ENCODE measurements at places on chromosomes 16 and 17.

GRCh38 chr17:19013806-19014627 lies 9.5 kb upstream of the FAM83G start:
- no peak overlapping the region for H3K27ac ChIP-seq
- H3K4me3 ChIP-seq = no peak overlapping the region
- H3K36me3 ChIP-seq = peaks cover 4% of the 10 kb centered on the region
- DNase-seq = no peak
- H3K27me3 ChIP-seq = peaks cover 27% of the 10 kb centered on the region
- peaks cover 5% of the 10 kb centered on the region for H3K4me1 ChIP-seq

- peaks cover 19% of the 10 kb centered on the region for H3K36me3 ChIP-seq
- DNase-seq = no peak
- H3K27ac ChIP-seq = no peak overlapping the region
- no peaks in the 10 kb centered on the region for H3K27me3 ChIP-seq
- peaks cover 5% of the 10 kb centered on the region for H3K4me1 ChIP-seq
Observed at GRCh38 chr17:63290784-63291183, 155.3 kb downstream of the CYB561 start.

DNA sequence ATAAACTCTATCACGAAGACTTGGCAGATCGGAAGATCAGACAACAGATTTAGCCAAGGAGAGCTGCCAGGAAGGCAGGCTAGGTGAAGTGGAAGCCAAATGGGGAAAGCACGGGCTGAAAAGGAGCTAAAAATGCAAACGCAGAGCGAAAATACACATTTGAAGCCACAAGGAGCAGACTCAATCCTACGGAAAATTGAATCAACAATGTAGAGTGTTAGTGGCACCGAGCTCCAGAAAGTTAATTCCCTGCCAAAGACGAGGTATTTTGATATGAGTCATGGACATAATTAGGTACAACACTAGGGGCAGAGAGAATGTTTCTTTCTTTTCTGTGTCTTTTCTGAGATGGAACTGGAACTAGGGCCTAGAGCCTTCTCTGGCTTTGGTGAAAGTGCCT lies 20.7 kb downstream of the GSG1L start:
- peaks cover 2% of the 10 kb centered on the region for H3K4me1 ChIP-seq
- no peaks in the 10 kb centered on the region for H3K36me3 ChIP-seq
- no peak overlapping the region for H3K27ac ChIP-seq
- no peaks in the 10 kb centered on the region for H3K27me3 ChIP-seq
- no peak overlapping the region for H3K4me3 ChIP-seq

GRCh38 chr17:29713626-29714025 lies 90.9 kb upstream of the CORO6 start:
- H3K4me3 ChIP-seq = peak overlapping the region; percentile 11
- peaks cover 50% of the 10 kb centered on the region for H3K4me1 ChIP-seq
- H3K27me3 ChIP-seq = peaks cover 5% of the 10 kb centered on the region
- DNase-seq = no peak

DNA sequence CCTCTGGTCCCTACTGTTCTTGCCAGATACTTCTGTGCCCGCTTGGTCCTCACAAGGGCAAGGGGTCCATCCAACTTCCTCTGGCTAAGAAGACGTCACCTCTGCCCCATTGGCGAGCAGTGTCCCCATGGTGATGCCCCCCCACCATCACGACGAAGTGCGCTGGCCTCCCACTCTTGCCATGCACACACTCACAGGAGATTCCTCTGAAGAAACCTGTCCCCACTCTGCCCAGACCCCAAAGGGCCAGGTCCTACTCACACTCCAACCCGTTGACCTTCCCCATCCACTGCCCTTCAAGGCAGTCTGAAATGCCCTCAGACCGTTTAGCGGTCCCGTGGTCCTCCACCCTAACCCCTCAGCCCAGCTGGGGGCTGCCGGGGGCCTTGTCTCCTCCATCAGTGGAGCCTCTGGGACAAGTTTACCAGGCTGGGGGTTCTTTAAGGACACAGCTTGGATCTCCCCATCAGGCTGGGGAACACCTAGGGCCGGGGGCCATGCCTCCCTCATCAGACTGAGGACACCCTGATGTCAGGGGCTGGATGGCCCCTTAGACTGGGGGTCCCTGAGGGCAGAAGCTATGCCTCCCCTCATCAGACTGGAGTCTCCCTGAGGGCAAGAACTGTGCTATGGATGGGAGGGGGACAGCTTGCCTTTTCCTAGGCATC lies 6.5 kb downstream of the NXPH3 start:
- DNase-seq = no peak
- no peaks in the 10 kb centered on the region for H3K36me3 ChIP-seq
- H3K4me1 ChIP-seq = peaks cover 6% of the 10 kb centered on the region
- H3K27me3 ChIP-seq = peaks cover 18% of the 10 kb centered on the region
- no peak overlapping the region for H3K4me3 ChIP-seq
- H3K27ac ChIP-seq = peak overlapping the region; percentile 57

DNA sequence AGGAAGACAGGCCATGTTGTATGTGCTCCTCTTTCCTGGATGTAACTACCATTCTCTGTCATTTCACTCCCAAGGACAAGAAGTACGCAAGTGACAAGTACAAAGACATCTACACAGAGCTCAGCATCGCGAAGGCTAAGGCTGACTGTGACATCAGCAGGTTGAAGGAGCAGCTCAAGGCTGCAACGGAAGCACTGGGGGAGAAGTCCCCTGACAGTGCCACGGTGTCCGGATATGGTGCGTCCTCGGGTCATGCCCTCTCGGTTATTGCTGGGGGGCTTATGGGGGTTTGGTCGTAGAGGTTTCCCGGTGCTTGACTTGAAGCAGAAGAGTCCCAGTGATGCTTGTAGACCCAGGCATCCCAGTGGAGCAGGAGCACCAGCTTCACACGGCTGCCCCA lies 29.0 kb downstream of the PLD6 start:
- peak overlapping the region; percentile 20 for H3K27ac ChIP-seq
- H3K27me3 ChIP-seq = peaks cover 14% of the 10 kb centered on the region
- peaks cover 1% of the 10 kb centered on the region for H3K4me1 ChIP-seq
- no peak for DNase-seq

DNA sequence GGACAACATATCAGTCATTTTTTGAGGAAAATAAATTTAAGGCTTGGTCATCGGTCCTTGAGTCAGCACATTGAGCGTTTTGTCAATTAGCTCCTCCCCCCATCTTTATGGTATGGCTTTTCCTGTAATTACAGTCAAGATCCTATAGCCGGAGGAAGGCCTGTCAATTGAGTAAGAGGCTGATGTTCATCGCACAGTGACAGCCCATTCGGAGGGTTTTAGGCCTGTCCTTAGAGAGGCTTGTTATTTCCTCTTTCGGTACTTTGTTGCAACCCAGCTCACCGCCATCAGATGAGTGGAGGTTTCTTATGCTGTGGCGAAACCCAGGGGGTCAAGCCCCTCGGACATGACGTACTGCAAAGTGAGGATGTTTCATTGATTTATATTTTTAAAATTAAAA lies 395.2 kb downstream of the WWOX start:
- peaks cover 2% of the 10 kb centered on the region for H3K4me1 ChIP-seq
- H3K4me3 ChIP-seq = no peak overlapping the region
- H3K36me3 ChIP-seq = no peaks in the 10 kb centered on the region
- H3K27me3 ChIP-seq = peaks cover 4% of the 10 kb centered on the region
- H3K27ac ChIP-seq = no peak overlapping the region

- no peak for DNase-seq
- peaks cover 19% of the 10 kb centered on the region for H3K4me1 ChIP-seq
- no peak overlapping the region for H3K4me3 ChIP-seq
- H3K27ac ChIP-seq = no peak overlapping the region
- H3K36me3 ChIP-seq = no peaks in the 10 kb centered on the region
- peaks cover 4% of the 10 kb centered on the region for H3K27me3 ChIP-seq
Observed at GRCh38 chr17:48499248-48499647, 31.6 kb downstream of the HOXB1 start.

DNA sequence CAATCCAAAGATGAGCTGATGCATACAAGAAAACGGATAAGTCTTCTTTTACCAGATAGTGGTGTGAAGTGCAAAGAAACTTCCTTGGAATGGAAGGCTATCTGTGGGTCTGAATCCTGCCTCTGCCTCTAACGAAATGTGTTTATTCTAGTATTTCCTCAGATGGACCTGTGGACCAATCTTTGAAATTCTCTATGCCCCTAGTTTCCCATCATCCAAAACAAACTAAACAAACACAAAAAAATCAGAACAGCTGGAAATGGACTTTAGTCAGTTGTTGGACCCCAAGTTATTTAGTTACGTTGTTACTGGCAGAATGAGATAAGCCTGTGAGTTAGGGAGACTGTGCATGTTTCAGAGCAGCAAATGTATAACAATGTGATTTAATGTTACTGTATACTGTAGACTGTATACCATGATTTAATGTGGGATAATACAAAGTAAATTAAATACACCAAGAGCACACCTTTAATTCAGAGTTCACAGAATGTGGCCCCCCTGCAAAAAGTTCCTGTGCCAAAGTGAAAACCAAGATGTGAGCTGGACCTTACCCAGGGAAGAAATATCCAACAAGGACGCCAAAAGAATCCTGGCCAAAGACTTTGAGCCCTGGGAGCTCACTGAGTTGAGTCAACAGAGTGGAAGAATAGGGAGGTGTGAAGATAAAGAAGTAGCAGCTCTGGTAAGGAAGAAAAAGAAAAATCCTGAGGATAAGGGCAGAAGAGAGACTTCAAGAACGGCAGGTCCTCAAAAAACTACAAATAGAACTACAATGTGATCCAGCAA lies 255.2 kb downstream of the CNTNAP4 start:
- no peaks in the 10 kb centered on the region for H3K4me1 ChIP-seq
- no peaks in the 10 kb centered on the region for H3K27me3 ChIP-seq
- no peak overlapping the region for H3K27ac ChIP-seq
- H3K36me3 ChIP-seq = no peaks in the 10 kb centered on the region
- H3K4me3 ChIP-seq = no peak overlapping the region

DNA sequence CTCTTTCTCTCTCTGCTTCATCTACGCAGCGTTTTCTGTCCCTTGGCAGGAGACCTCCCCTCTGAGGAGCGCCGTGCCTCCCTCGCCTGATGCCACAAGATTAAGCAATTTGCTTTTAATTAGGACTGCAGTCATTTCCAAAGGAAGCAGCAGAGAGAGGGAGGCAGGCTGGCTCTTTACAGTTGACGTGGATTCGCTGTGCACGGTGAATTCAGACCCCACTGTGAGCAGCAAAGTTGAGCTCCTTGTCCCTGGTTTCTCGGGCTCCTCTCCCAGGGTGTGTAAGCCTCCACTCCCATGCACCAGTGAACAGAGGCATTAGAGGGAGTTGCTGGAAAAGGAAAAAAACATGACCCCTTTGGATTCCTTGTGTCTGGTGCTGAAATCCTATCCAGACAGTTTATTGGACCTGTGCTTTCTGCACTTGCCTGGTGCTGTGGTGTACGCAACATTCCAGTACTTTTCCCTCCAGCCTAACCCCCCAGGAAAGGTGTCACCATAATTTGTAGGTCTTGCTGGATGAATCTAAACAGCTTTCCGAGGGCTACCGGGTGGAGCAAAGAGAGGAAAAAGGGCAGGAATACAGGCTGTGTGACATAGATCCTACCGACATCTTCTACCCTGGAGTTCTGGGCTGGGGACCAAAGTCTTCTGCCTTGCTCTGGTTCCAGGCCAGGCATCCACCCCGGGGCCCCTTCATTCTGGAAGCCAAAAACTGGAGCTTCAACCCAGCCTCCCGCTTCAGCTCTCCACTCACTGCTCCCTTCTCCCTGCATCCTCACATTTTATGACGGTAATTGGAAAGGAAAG lies 171.0 kb downstream of the MAF start:
- no peak overlapping the region for H3K27ac ChIP-seq
- no peak overlapping the region for H3K4me3 ChIP-seq
- no peak for DNase-seq

- peaks cover 20% of the 10 kb centered on the region for H3K27me3 ChIP-seq
- H3K36me3 ChIP-seq = peaks cover 7% of the 10 kb centered on the region
- DNase-seq = no peak
- H3K27ac ChIP-seq = no peak overlapping the region
- H3K4me3 ChIP-seq = peak overlapping the region; percentile 97
Observed at GRCh38 chr17:30376621-30377452, 1.9 kb upstream of the CPD start.

DNA sequence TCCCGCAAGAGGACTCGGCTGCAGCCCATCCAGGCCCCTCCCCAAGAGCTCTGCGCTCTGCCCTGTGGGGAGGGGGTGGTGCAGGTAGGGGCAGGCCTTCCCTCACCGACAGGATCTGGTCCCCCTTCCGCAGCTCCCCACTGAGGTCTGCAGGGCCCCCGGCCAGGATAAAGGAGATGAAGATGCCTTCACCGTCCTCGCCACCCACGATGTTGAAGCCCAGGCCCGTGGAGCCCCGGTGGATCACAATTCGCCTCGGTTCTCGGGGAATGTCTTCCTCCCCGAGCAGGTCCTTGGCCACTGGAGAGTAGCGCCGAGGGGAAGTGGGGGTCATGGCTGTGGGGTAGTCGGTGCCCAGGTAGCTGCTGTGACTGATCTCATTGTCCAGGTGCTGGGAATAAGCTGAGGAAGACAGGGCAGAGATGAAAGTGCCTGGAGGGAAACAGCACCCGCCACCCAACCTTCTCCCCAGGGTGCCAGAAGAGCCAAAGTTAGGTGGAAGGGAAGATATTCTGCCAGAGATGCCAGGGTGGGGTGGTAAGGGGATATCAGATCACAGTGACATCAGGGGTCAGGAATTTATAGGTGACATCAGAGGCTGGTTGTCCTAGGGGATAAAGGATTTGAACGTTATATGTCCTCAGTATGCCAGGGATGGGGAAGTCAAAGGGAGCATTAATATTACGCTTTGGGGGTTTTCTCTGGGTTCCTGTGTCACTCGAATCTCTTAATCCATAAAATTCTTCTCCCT lies 17.7 kb upstream of the ASGR1 start:
- no peak overlapping the region for H3K27ac ChIP-seq
- H3K4me3 ChIP-seq = peak overlapping the region; percentile 49
- peaks cover 38% of the 10 kb centered on the region for H3K36me3 ChIP-seq
- DNase-seq = no peak
- H3K4me1 ChIP-seq = peaks cover 3% of the 10 kb centered on the region
- peaks cover 11% of the 10 kb centered on the region for H3K27me3 ChIP-seq

- H3K27ac ChIP-seq = no peak overlapping the region
- H3K36me3 ChIP-seq = no peaks in the 10 kb centered on the region
- peak overlapping the region; percentile 94 for H3K4me3 ChIP-seq
- peaks cover 22% of the 10 kb centered on the region for H3K27me3 ChIP-seq
- H3K4me1 ChIP-seq = peaks cover 48% of the 10 kb centered on the region
- DNase-seq = peak; percentile 66
Observed at GRCh38 chr17:38428643-38429371, 543 bp downstream of the ARHGAP23 start.

DNA sequence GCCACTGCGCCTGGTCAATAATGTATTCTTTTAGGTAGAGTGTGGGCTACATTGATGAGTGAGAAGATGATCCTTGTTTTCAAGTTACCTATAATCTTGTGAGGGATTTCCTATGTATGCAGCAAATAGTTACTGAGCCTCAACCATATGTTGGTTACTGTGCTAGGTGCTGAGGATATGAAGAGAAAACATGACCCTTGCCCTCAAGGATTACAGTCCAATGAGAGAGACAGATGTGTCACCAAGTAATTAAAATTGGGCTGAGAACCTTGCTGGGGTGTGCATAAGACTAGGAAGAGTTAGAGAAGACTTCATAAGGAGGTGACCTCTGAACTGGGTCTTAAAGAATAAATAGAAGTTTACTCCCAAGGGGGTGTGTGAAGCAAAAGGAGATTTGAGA lies 7.4 kb downstream of the POLR2A start:
- no peak overlapping the region for H3K4me3 ChIP-seq
- H3K36me3 ChIP-seq = peaks cover 29% of the 10 kb centered on the region
- DNase-seq = no peak
- H3K4me1 ChIP-seq = peaks cover 50% of the 10 kb centered on the region
